A549 treated with DMSO at 1 μM for 4 hours (cell line): ENCODE measurements at places on chromosomes 2 and 18. TPM values are rescaled to one million over a fixed set of nuclear protein-coding genes. Genes with fewer than 3 reads are reported as not detected.

The DSG4 gene
- total RNA-seq, result 0.02 TPM in 1 of 5 replicates, not detected in the others

The EML6 gene
- 1.3 to 1.8 TPM (median 1.5 TPM) in 5 replicates for total RNA-seq

The RELCH gene
- 12.8 to 14.7 TPM (median 14.1 TPM) in 5 replicates for total RNA-seq

The CCDC102B gene
- total RNA-seq, result 0.19 to 0.55 TPM (median 0.27 TPM) in 5 replicates

The SNTG2 gene
- not detected in 5 replicates for total RNA-seq

The COX5B gene
- 250 to 305 TPM (median 295 TPM) in 5 replicates for total RNA-seq

The TEKT4 gene
- not detected in 5 replicates for total RNA-seq

The RNF152 gene
- 0.01 to 0.16 TPM (median 0.01 TPM) in 3 of 5 replicates, not detected in the others for total RNA-seq

The EML4 gene
- 28.4 to 34.4 TPM (median 33.2 TPM) in 5 replicates for total RNA-seq

The BOLL gene
- not detected in 5 replicates for total RNA-seq

The PLEKHA3 gene
- 11.1 to 23.9 TPM (median 18.3 TPM) in 5 replicates for total RNA-seq

The SANBR gene
- 9.7 to 15.5 TPM (median 13.5 TPM) in 5 replicates for total RNA-seq

The SGO2 gene
- total RNA-seq, result 9.8 to 17.1 TPM (median 16.1 TPM) in 5 replicates

The ZBTB7C gene
- total RNA-seq, result 0.03 to 0.11 TPM (median 0.05 TPM) in 5 replicates
